ENCODE measurements at places on chromosomes 11 and 22.

DNA sequence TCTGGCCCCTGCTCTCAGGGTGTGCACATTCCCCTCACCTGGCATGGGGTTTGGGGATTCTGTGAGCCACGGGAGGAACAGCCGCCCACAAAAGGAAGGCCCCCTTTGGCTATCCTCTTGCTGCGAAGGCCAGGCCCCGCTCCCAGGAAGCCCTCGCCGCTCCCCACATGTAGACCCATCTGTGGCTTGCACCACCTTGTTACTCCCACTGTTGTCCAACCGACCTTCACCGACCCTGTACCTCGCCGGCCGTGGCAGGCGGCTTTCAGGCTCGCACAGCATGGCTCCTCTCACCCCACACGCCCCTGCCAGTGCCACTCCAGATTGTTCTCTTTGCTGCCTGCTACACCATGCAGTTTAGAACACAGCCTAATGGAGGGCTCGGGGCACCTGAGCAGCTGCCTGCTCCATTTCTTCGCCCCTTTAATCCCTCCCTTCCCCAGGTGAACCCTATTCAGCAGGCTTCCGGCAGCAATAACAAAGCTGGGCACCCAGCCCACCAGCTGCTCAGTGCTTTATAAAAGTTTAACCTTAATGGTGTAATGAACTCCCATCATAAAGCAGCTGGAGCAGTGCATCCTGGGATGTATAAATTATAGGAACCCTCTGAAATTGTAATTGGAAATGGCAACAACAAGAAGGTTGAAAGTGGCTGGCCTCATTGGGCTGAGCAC is 10.7 kb downstream of the DAGLA start:
- no peak for DNase-seq

DNA sequence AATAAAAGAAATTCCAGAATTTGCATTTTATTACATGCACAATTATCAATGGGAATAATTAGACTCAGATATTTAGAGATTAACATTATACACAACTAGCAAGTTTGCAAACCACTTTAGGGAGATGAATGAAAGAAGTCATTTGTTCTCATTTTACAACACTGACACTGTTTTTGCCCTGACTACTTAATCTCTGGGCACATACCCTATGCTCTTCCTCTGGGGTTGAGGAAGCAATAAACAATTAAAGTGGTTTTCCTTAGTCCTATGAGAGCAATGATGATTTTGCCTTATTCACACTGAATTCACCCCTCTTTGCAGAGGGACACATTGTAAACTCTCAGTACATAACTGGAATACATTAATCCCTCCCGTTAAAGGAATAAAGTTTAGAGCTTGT is 72.7 kb downstream of the TRPC6 start:
- DNase-seq, result no peak

GRCh38 chr11:120123946-120124345 is 14.0 kb downstream of the TRIM29 start:
- no peak for DNase-seq

DNA sequence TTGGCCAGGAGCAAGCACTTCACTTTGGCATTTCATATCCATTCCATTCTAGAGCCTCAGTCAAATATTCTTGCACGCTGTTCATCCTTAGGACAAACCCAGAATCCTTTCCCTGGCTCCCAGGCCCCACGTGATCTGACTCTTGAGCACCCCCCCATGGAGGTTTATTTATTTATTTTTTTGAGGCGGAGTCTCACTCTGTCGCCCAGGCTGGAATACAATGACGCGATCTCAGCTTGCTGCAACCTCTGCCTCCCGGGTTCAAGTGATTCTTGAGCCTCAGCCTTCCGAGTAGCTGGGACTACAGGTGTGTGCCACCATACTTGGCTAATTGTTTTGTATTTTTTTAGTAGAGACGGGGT is 12.7 kb upstream of the TSGA10IP start:
- no peak for DNase-seq

GRCh38 chr22:22843848-22844247 is 43.8 kb upstream of the IGLL5 start:
- no peak for DNase-seq

GRCh38 chr11:131980199-131980598 is 609.8 kb downstream of the NTM start:
- no peak for DNase-seq

DNA sequence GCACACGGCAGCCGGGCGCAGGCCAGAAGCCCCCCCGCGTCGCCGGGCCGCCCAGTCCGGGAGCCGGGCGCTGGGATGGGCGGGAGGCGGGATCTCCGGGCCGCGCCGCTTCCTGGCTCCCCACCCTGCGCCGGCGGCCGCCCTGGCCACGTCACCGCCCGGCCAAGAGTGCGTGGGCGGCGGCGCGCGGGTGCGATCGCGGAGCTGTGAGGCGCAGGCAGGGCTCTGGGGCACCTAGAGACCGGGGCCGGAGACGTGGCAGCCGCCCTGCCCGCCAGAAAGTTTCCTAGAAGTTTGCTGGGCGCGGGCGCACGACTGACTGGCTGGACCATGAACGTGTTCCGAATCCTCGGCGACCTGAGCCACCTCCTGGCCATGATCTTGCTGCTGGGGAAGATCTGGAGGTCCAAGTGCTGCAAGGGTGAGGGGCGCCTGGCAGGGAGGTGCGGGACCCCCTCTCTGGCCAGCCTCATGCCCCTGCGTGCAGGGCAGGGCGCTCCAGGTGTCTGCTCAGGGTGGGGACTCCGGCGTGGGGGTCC is at the start of gene KDELR3:
KDELR3 (plus strand) TSS at position 193 of the 539 bp plus-strand sequence; CDS start at position 331, 138 bp downstream.
- peak; percentile 88 for DNase-seq

- no peak for DNase-seq
Observed at GRCh38 chr11:22742157-22742613, 75.8 kb downstream of the GAS2 start.

GRCh38 chr22:48713272-48714205 is 1114.1 kb downstream of the BRD1 start:
- no peak for DNase-seq

DNA sequence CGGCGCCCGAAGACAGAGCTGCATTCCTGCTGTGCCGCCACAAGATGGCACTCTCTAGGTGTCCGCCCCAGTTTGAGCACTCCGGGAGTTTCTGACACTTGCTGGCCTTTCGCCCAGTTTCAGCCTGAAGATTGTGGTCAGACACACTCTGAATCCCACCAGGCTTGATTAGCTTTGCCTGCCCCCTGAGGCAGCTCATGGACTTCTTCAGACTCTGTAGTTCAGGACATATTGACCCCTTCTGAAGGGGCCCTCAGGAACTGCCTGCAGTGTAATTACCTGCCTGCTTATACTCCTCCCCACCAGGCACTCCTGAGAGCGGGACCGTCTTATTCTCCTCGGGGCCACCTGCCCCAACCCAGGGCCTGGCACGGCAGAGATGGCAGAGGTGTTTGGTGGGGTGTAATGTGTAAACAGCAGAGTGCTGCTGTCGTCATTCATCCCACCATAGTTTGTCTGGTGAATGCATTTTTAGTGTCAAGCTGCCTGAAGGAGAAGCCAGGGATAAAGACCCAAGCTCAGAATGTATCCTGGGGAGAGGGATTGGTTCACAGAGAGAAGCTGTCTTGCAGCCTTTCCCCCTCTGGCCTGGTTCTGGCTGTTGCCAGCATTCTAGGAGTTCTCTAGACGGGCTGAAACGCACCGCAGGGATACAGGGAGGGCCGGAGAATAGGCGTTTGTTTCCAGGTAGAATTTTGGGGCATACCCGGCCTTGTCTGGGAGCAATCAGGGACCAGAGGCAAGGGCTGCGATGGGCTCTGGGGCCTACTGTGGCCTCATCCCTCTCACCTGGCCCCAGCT is 46.4 kb downstream of the EIF3F start:
- DNase-seq, result peak; percentile 85
